ENCODE measurements at places on chromosomes 12 and 14. TPM values are rescaled to one million over a fixed set of nuclear protein-coding genes. Genes with fewer than 3 reads are reported as not detected.

GRCh38 chr14:101908795-101909194, 55.6 kb upstream of the DYNC1H1 start:
- peaks cover 55% of the 10 kb centered on the region for H3K36me3 ChIP-seq
- no peak for DNase-seq
- H3K27ac ChIP-seq, result no peak overlapping the region
- no peak overlapping the region for H3K4me3 ChIP-seq
- H3K27me3 ChIP-seq, result no peaks in the 10 kb centered on the region
- no peaks in the 10 kb centered on the region for H3K4me1 ChIP-seq

DNA sequence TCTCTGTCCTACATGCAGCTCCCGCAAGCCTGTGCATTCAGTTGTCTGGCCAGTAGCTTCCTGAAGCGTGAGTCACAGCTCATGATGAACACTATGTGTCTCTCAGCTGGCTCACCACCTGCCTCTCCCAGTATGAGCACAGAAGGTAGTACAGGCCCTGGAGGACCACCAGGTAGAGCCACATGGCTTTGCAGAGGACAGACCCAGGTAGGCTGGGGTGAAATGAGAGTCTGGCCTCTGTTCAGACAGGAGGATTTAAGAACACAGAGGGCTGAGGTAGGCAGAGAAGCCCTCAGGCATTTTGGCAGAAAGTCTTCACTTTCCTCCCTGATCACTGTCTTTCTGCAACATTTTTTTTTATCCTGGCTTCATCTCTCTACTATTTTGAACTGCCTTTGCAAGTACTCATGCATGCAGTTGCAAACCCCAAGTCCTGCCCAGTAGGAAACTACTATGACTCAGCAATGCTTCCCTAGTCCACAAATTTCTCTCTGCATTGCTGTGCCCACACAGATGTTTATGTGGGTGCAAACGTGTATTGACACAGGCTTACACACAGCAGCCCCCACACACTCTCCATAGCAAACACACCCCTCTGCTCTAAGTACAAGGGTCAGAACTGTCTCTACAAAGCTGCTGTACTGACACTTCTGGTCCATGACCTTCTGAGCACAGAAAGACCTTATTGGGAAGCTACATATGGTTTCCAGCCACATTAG, 7.2 kb upstream of the SDR9C7 start:
- no peak overlapping the region for H3K4me3 ChIP-seq
- no peaks in the 10 kb centered on the region for H3K27me3 ChIP-seq
- peak overlapping the region; percentile 64 for H3K27ac ChIP-seq
- peaks cover 12% of the 10 kb centered on the region for H3K4me1 ChIP-seq
- peak; percentile 30 for DNase-seq

DNA sequence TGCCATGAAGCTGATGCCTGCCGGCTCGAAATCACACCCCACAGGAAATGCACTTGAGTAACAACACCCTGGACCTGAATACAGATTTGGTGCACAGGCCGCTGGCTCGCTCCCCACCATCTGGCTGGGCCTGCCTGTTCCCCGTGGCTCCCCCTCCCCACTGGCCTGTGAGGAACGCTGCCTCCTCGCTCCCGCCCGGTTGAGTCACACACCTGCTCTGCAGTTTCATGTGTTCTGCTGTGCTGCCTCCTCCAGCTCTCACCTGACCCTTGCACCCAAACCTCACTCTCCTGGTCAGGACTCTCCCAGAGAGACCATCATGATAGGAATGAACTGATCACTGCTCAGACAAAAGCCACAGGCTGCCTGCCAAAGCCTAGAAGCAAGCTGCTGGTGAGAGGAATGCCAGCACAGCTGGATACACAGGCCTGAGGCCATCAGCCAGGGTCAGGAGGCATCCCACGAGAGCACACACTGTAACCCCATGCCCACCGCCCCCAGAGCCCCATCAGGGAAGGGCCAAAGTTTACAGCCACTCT, 3.8 kb upstream of the SIVA1 start:
- H3K27me3 ChIP-seq, result no peaks in the 10 kb centered on the region
- H3K36me3 ChIP-seq, result no peaks in the 10 kb centered on the region
- no peak overlapping the region for H3K27ac ChIP-seq
- no peak for DNase-seq
- H3K4me3 ChIP-seq, result no peak overlapping the region

The KRT5 gene
- total RNA-seq, result 1.4 TPM

- H3K4me3 ChIP-seq, result no peak overlapping the region
- no peaks in the 10 kb centered on the region for H3K27me3 ChIP-seq
- peaks cover 7% of the 10 kb centered on the region for H3K4me1 ChIP-seq
Measured at GRCh38 chr12:16599081-16599480, 6.9 kb downstream of the LMO3 start.

The CELA1 gene
- not detected for total RNA-seq

DNA sequence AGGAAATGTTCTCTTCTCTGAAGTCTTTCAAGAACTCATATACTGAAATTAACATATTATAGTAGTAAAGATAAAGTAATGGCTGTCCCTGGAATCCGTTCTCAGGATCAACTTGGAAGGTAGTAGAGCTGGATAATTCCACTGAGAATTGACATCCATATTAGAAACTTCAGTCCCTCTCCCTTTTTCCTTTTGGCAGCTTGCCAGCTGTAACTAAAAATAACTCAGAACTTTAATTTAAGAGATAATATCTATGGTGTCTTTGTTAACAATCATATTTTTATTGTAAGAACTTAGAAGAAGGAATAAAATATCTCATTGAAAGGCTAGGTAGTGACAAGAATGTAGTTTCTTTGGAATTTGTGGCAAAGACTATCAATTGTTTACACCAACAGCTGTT, 61.4 kb upstream of the PLEKHA5 start:
- H3K27me3 ChIP-seq, result no peaks in the 10 kb centered on the region
- DNase-seq, result no peak
- H3K36me3 ChIP-seq, result no peaks in the 10 kb centered on the region
- no peak overlapping the region for H3K27ac ChIP-seq

The PLEKHH1 gene
- 244 TPM for total RNA-seq

The ITPR2 gene
- 33.2 TPM for total RNA-seq

DNA sequence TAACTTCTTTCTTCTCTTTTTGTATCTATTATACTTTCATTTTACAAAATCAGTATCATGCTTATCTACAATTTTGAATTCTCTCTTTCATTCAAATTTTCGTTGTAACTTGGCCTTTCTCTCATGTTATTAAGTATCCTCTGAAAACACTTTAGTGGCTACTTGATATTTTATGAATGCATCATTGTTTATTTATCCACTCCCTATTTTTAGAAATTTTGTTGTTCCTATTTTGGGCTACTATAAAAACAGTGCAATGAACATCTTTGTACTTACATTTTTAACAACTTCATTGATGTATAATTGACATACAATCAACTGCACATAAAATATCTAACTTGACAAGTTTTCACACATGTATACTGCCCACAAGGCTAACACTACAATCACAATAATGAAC, 44.0 kb upstream of the AMIGO2 start:
- no peak overlapping the region for H3K4me3 ChIP-seq
- H3K4me1 ChIP-seq, result no peaks in the 10 kb centered on the region
- H3K36me3 ChIP-seq, result no peaks in the 10 kb centered on the region
- no peaks in the 10 kb centered on the region for H3K27me3 ChIP-seq
- DNase-seq, result no peak

The GOLT1B gene
- 29.0 TPM for total RNA-seq

GRCh38 chr12:108575199-108575912, 13.0 kb downstream of the ISCU start:
- H3K27me3 ChIP-seq, result no peaks in the 10 kb centered on the region
- H3K4me3 ChIP-seq, result no peak overlapping the region
- no peak for DNase-seq
- H3K36me3 ChIP-seq, result no peaks in the 10 kb centered on the region
- no peak overlapping the region for H3K27ac ChIP-seq

- no peaks in the 10 kb centered on the region for H3K36me3 ChIP-seq
- no peaks in the 10 kb centered on the region for H3K27me3 ChIP-seq
- peaks cover 7% of the 10 kb centered on the region for H3K4me1 ChIP-seq
- H3K27ac ChIP-seq, result no peak overlapping the region
Measured at GRCh38 chr14:100584056-100585031, 2.9 kb downstream of the BEGAIN start.

The CCDC184 gene
- 0.44 TPM for total RNA-seq

The OR5AU1 gene
- total RNA-seq, result not detected

GRCh38 chr12:92363295-92364146, 217.9 kb upstream of the BTG1 start:
- H3K4me1 ChIP-seq, result no peaks in the 10 kb centered on the region
- no peaks in the 10 kb centered on the region for H3K36me3 ChIP-seq
- H3K4me3 ChIP-seq, result no peak overlapping the region
- no peak for DNase-seq

DNA sequence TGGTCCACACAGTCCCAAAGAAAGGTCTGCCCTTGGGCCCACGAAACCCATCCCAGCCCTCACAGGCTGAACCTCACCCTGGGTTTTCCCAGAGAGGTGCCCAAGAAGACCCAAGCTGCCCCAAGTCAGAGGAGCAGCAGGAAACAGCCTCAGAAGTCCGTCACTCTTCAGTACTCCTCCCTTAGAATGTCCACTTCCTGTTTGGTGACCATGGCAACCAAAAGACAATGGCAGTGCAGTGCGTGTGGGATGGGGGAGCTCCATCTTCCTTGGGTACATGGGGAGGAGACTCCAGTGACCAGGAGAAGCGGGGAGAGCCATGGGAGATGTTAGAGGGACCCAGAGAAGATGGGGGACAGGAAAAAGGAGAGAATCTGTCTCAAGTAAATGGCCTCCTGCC, 11.3 kb downstream of the SELPLG start:
- H3K4me3 ChIP-seq, result no peak overlapping the region
- H3K27me3 ChIP-seq, result no peaks in the 10 kb centered on the region
- no peak overlapping the region for H3K27ac ChIP-seq
- no peak for DNase-seq
- H3K4me1 ChIP-seq, result peaks cover 14% of the 10 kb centered on the region
- H3K36me3 ChIP-seq, result no peaks in the 10 kb centered on the region

The AQP6 gene
- not detected for total RNA-seq

- DNase-seq, result no peak
- no peaks in the 10 kb centered on the region for H3K36me3 ChIP-seq
- H3K27me3 ChIP-seq, result no peaks in the 10 kb centered on the region
- no peaks in the 10 kb centered on the region for H3K4me1 ChIP-seq
Measured at GRCh38 chr12:78853231-78853630, 11.3 kb upstream of the SYT1 start.

DNA sequence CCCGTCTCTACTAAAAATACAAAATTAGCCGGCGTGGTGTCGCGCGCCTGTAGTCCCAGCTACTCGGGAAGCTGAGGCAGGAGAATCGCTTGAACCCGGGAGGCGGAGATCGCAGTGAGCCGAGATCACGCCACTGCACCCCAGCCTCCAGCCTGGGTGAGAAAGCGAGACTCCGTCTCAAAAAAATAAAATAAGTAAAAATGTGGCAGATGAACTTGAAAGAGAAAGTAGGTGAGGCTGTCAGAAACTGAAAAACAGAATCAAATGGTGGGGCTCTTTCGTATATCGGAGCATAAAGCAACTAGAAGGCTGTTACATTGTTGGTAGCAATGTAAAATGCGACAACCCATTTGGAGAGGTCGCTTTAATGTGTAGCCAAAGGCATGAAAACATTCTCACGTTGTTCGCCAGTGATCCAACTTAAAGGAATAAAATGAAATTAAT, 767 bp upstream of the CCNT1 start:
- no peaks in the 10 kb centered on the region for H3K27me3 ChIP-seq
- peak overlapping the region; percentile 85 for H3K27ac ChIP-seq
- no peak for DNase-seq
- H3K4me1 ChIP-seq, result peaks cover 15% of the 10 kb centered on the region
- H3K36me3 ChIP-seq, result peaks cover 5% of the 10 kb centered on the region

GRCh38 chr12:115398311-115398781, 714.4 kb upstream of the TBX3 start:
- H3K27ac ChIP-seq, result no peak overlapping the region
- no peaks in the 10 kb centered on the region for H3K4me1 ChIP-seq
- H3K27me3 ChIP-seq, result no peaks in the 10 kb centered on the region
- H3K4me3 ChIP-seq, result no peak overlapping the region

DNA sequence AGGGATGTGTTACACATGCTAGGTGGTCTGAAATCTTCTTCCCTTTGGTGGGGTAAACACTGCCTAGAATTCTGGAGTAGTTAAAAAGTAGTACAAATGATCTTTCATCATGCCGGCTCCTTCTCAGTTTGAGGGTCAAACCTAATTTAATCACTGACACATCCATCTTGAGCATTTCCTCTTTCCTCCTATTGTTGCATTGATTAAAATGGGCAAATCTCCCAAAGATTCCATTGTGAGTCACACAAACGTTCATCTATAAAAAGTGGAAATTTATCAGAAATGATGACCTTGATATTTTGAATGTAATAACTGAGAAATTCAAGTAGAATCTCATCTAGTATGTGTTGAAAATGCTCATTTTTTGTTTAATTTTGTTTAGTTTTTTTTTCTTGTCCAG, 996.0 kb downstream of the NRXN3 start:
- no peak overlapping the region for H3K27ac ChIP-seq
- H3K36me3 ChIP-seq, result no peaks in the 10 kb centered on the region
- no peak overlapping the region for H3K4me3 ChIP-seq
- DNase-seq, result no peak
- no peaks in the 10 kb centered on the region for H3K27me3 ChIP-seq

The RBMS2 gene
- 39.8 TPM for total RNA-seq

- H3K27me3 ChIP-seq, result no peaks in the 10 kb centered on the region
- no peak overlapping the region for H3K4me3 ChIP-seq
- no peak overlapping the region for H3K27ac ChIP-seq
- DNase-seq, result no peak
- H3K4me1 ChIP-seq, result peaks cover 8% of the 10 kb centered on the region
- no peaks in the 10 kb centered on the region for H3K36me3 ChIP-seq
Measured at GRCh38 chr12:106655577-106655976, 72.8 kb downstream of the RFX4 start.

DNA sequence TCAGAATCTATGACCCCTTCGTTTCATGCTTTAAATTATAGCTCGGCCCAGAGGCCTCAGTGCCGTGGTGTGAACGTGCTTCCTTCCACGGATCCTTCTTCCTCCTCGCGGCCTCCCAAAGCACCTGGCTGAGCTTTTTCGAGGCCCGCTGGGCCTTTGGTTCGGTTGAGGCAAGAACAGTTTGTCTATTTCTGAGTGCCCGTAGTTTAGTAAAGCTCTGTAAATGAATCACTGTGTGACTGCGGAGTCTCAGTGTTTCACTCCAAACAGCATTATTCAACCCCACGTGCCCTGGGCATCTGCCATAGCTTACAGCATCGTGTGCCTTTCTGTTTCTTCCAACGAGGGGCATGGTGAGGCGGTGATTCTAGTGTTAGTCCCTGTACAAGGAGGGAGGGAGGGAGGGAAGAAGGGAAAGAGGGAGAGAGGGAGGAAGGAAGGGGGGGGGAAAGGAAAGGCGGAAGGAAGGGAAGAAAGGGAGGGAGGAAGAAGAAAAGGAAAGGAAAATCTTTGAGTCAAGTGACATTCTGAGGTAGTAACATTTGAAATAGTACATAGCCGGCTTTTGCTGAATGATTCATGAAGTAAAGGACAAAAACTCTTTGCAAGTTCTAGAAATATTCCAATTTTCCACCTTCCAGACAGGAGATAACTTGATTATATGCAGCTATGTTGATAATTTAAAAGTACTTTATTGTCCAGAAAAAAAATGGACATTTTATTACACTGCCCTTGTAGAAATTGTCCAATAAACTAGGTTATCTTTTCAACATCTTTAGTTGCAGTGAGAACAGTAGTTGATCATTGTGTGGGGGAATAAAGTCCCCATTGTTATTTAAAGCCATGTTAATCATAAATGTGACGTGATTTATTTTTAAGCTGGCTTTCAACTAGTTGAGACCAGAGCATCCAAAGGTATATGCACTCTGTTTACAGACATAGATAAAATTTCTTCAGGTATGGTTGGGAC, 1.2 kb upstream of the TRIM9 start:
- peaks cover 11% of the 10 kb centered on the region for H3K27me3 ChIP-seq
- no peaks in the 10 kb centered on the region for H3K36me3 ChIP-seq
- DNase-seq, result peak; percentile 4
- no peak overlapping the region for H3K27ac ChIP-seq

Measured in thyroid gland (tissue), 4 donors.